ENCODE measurements at places on chromosomes 6 and 20. TPM values are rescaled to one million over a fixed set of nuclear protein-coding genes. Genes with fewer than 3 reads are reported as not detected.

The ZNF133 gene
- polyA plus RNA-seq: 9.8 TPM

The EFCAB8 gene
- polyA plus RNA-seq: not detected

The CD93 gene
- polyA plus RNA-seq: not detected

The C20orf144 gene
- polyA plus RNA-seq: 0.12 TPM

The SLC17A1 gene
- 0.57 TPM for polyA plus RNA-seq

The IL17F gene
- polyA plus RNA-seq: not detected

The MEI4 gene
- polyA plus RNA-seq: not detected

The UST gene
- polyA plus RNA-seq: 1.3 TPM

The BHLHE23 gene
- not detected for polyA plus RNA-seq

The MOG gene
- not detected for polyA plus RNA-seq

The FGD2 gene
- polyA plus RNA-seq: not detected

The VGLL2 gene
- not detected for polyA plus RNA-seq

The TRIM39 gene
- 8.1 TPM for polyA plus RNA-seq

- no peak for DNase-seq
These were observed 35.3 kb downstream of the TOX2 start for GRCh38 chr20:43949741-43950618.

DNA sequence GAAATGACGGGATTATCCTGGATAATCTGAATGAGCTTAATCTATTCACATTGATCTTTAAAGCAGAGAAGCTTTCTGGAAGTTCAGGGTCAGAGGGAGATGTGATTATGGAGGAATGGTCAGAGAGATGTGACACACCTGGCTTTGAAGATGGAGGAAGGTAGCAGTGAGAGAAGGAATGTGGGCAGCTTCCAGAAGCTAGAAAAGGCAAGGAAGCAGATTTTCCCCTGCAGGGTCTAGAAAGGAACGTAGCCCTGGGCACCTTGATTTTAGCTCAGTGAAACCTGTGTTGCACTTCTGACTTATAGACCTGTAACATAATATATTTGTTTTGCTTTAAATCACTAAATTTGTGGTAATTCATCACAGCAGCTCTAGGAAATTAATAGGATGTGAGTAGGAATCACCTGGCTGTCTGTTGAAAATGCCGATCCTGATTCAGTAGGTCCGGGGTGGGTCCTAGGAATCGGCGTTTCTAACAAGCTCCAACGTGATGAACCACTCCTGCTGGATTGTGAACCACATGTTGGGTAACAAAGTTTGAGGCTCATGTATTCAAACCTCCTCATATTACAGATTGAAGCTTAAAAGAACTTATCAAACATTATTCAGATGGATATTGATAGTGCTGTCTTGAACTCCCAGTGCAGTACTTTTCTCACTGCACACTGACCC, 157.0 kb downstream of the GJA1 start:
- DNase-seq: no peak

GRCh38 chr6:90110971-90111370, 185.7 kb downstream of the BACH2 start:
- no peak for DNase-seq

- no peak for DNase-seq
These were observed 45.2 kb upstream of the OSTM1 start for GRCh38 chr6:108119769-108120141.

DNA sequence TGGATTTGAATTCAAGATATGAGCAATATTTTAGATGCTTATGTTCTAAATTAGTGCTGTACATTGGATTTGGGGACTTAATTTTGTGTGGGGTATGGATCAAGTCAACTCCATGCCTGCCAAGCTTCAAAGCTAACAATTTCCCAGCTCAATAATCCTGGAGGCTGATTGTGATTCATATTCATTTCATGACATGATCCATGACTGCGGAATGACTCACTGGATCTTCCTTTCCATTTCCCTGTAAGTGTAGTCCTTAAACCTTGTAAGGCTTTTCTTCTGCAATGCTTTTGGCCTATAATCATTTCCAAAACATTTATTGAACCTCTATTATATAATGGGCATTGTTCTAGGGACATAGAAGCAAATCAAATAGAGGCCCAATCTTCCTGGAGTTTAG, 44.7 kb upstream of the CCN2 start:
- DNase-seq: peak; percentile 52

- DNase-seq: no peak
These were observed 15.5 kb downstream of the EEF1E1 start for GRCh38 chr6:8086755-8087306.

- no peak for DNase-seq
These were observed 134.5 kb downstream of the RPS12 start for GRCh38 chr6:132948889-132949288.

DNA sequence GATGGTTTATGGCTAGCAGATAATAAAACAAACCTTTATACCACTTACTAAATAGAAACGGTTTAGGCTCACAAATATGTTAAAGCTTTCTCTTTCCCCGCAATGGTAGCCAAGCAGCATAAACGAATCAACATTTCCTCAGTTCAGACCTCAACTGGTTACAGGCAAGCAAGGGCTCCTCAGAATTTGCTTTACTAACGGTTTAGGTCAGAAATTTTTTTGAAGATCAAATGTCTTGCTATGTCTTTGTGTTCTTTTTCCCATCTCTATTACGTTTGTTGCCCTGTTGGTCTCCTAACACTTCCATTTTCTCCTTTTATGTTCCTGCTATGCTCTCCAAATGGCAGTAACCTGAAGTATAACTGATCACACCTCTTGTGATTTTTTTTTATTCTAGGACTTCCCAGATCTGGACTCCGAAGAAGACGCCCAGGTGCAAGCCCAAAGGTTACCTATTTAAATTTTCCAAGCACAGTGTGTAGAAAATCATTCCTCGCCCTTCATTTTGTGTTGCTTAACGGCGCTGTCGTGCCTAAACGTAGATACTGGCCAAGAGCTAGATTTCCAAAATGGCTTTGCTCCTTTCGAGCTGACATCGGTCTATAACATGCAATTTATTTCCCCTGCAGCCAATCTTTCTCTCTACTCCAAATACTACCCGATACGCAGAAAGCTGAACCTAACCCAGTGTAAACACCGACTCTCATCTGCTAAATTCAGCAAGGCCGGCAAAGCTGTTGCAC, 717 bp upstream of the ASF1A start:
- DNase-seq: peak; percentile 16

DNA sequence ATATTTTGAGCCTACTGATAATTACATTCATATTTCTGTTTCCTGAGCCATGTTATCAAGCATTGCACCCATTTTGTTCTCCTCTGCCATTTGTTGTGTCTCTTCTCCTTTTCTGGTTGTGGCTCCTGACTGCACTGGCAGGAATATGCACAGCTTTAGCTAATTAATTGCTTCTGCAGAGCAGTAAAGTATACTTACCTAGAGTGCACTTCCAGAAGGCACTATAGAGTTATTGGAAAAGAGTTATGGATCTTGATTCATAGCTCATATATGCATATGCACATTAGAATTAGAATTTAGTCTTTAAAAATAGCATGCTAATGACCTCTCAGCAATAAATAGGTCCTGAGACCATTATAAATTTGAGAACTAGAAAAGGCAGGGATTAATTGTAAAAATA, 262.6 kb downstream of the NKAIN2 start:
- no peak for DNase-seq

DNA sequence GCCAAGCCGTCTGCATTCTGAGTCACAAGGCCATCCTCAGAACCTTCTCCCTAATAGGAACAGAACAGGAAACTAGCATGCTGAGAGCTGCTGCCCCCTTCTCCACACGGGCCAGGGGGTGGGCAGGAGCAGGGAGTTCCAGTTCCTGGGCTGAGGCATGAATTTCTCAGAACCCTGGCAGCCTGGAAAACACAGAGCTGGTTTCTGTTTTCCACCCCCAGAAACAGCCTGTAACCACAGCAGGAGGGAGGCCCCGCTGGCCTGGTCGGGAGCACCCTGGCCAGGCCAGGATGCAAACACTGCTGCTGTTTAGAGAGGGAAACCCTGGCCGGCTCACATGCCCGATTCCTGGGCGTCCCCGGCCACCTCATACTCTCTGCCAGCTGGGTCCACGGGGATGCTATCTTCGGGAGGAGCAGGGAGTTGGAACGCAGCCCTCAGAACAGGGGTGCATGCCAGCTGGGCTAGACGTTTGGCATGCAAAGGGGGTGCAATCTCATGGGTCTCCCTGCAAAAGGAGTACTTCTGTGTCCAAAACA, 130.1 kb downstream of the NFATC2 start:
- no peak for DNase-seq

- no peak for DNase-seq
These were observed 325.9 kb downstream of the COL12A1 start for GRCh38 chr6:74879976-74880375.

DNA sequence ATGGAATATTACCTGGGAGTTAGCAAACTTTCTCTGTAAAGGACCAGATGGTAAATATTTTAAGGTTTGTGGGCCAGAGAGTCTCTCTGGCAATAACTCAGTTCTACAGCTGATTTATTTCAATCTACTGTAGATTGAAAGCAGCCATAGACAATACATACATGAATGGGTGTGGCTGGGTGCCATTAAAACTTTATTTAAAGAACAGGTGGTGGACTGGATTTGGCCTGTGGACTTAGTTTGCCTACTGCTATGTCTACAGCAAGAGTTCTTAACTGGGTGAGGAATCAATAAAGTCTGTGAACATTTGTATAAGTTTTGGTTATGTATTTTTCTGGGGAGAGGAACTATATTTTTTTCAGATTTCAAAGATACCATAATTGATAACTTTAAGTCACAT, 55.1 kb downstream of the SLC22A2 start:
- no peak for DNase-seq

GRCh38 chr6:26420688-26421171, 18.7 kb downstream of the BTN3A1 start:
- DNase-seq: peak; percentile 59

DNA sequence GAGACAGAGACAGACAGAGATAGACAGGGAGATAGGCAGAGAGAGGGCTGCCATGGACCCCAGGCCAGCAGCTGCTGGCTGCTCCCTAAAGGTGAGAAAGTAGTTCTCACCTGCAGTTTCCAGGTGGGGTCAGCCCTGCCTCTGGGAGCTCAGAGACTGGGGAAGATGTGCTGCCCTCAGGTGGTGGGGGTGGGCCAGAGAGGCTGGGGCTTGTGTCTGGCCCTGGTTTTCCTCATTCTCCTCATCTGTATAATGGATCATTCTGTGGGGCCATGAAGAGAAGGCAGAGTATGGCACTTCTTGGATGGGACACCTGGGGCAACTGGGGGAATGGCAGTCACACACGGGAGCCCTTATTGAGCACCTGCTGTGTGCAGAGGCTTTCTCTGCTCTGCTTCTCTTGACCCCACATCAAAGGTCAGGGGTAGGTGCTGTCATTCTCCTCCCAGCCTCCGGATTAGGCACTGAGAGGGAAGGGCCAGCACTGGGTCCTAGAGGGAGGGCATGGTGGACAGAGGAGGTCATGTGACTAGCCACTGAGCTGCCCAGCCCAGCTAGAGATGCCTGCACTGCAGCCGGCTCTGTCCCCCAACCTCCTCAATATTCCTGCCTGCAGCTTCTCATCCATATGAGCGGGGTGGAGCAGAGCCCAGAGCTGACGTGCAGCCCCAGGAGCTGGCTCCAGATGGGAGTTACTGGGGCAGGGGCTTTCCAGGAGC, 4.1 kb downstream of the ANGPT4 start:
- DNase-seq: no peak

GRCh38 chr20:63560856-63561609, 7.1 kb downstream of the FNDC11 start:
- DNase-seq: no peak

DNA sequence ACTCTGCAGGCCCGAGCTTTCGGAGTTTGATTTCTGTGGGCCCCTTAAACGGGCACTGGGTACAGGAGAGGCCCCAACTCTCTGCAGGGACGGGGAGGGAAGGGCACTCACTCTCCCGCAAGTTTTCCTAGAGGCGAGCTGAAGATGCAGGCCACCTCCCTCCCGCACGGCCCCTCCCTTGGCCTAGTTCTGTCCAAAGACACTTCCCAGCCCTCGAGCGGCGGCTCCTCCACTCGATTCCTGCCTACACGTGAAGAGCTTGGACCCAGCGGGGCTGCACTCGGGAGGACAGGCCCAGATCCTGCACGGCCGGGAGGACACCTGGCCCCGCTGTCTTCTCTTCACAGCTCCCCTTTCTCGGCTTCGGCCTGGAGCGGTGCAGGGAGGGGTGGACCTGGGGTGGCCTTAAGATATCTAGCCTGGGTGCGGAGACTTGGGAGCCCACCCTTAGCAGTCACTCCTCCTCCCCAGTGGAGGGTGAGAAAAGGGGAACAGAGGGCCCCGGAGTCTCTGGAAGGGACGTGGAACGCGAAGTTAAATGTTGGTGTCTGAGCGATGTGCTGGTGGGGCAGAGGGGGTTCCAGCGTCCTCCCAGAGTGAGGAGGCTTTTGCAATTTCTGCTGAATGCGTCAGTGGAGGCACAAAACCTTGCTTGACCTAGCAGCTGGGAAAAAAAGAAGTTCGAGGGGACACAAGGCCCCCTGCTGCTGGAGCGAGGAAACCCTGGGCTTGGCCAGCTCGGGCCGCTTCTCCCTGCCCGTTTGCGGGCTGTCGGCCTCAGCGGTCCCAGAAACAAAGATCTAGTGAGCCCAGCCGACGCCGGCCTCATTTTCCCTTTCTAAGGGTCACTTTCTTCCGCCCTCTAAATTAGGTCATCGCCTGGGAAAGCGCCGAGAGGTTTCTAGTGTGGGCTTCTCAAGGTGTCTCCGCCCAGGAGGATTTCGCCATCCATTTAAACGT, 4.9 kb downstream of the OLIG3 start:
- no peak for DNase-seq

- no peak for DNase-seq
These were observed 249.1 kb downstream of the TBC1D7 start for GRCh38 chr6:13079096-13079723.

GRCh38 chr6:16334671-16335070, 96.3 kb downstream of the GMPR start:
- DNase-seq: peak; percentile 53

GRCh38 chr6:29796026-29796425, 31.6 kb upstream of the HLA-G start:
- DNase-seq: no peak

DNA sequence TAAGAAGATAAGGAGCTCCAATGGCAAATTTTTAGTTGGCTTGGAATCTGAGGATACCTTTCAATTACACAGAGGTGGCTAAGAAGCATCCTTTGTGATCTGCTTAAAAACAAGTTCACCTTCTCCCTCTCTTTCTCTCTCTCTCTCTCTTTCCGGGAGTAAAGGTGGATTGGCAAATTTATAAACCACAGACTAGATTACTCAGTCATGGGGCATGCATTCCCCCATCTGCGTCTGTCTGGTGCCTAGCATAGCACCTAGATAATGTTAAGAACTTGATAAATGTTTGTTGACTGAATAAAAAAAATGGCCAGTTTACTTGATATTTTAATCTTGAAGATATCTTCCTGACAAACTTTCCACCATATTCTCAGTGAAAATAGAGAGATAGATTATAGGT, 312.3 kb downstream of the CDC5L start:
- DNase-seq: no peak

DNA sequence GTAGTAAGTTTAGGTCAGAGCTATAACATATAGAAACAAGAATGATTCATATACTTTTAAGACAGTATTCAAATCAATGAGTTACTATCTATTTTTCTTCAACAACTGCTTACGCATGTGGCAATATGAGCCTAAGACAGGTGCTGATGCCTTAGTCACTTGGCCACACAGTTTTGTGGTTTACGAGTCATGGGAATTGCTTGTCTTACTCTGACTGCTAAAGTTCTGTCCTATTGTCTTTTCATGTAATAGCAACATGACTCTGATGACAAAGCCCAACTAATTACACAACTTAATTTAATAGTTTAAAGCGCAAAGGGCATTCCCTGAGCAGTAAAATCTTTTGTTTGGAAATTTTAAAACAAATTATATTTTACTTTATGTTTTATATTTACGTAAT, 159.3 kb upstream of the CENPW start:
- peak; percentile 63 for DNase-seq

Data from A549 (cell line).